Camera-type eye (tissue), 1 donor: ENCODE measurements at places on chromosomes 4 and X. TPM values are rescaled to one million over a fixed set of nuclear protein-coding genes. Genes with fewer than 3 reads are reported as not detected.

The ASMT gene
- 1.2 TPM for total RNA-seq

The MYOZ2 gene
- 7.2 TPM for total RNA-seq

The HTN3 gene
- total RNA-seq, result not detected

The CFAP47 gene
- 8.7 TPM for total RNA-seq

The JADE3 gene
- 14.0 TPM for total RNA-seq

The F8A2 gene
- not detected for total RNA-seq

The OPRPN gene
- total RNA-seq, result 9.1 TPM

The RTL9 gene
- total RNA-seq, result 1.2 TPM

The SLC9A7 gene
- 21.4 TPM for total RNA-seq

The AFM gene
- total RNA-seq, result not detected

The TMPRSS11D gene
- total RNA-seq, result 0.71 TPM

The FAM47E gene
- total RNA-seq, result 6.7 TPM

The LGI2 gene
- total RNA-seq, result 4.4 TPM

The HMGB3 gene
- total RNA-seq, result 33.9 TPM

The PNMA6A gene
- 11.5 TPM for total RNA-seq

The LINC00632 gene
- 131 TPM for total RNA-seq

The ATP1B4 gene
- total RNA-seq, result 19.1 TPM

The TMEM31 gene
- not detected for total RNA-seq

The BGN gene
- 106 TPM for total RNA-seq

The WDR17 gene
- 37.8 TPM for total RNA-seq

The NLGN4X gene
- 39.9 TPM for total RNA-seq

The PAGE5 gene
- total RNA-seq, result not detected

The PPARGC1A gene
- 40.5 TPM for total RNA-seq

The SPATA4 gene
- 0.93 TPM for total RNA-seq

The DDIT4L gene
- 8.5 TPM for total RNA-seq
